ENCODE measurements at places on chromosomes 3 and 15. TPM values are rescaled to one million over a fixed set of nuclear protein-coding genes. Genes with fewer than 3 reads are reported as not detected.

- DNase-seq, result no peak
Measured at GRCh38 chr3:141271279-141272030, 39.8 kb downstream of the PXYLP1 start.

GRCh38 chr3:30644615-30645014 lies 38.2 kb downstream of the TGFBR2 start:
- DNase-seq, result peak; percentile 76

DNA sequence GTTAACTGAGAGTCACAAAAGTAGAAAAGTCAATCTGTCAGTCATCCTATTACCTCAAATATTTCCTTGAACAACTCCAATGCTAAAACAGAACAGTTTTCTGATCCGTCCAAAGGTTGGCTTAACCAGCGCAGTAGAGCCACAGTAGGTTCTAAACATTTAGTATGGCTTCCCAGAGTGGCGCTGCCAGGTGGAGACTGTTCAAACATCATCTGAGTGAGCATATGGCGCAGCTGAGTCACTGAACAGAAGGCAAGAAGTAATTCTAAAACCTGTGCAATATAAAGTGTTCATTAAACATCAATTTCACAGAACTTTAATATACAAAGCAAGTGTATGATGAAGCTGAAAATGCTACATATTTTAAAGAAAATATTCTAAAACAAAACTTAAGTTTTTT lies 19.9 kb downstream of the CIP2A start:
- no peak for DNase-seq

IL17RE gene
- total RNA-seq, result 1.3 TPM

- no peak for DNase-seq
Measured at GRCh38 chr15:74173380-74174218, at the start of gene ISLR. Gene ISLR (plus strand): TSS chr15:74173710. CDS start chr15:74174859, 1,149 bp downstream.

NIT2 gene
- total RNA-seq, result 39.5 TPM

DNA sequence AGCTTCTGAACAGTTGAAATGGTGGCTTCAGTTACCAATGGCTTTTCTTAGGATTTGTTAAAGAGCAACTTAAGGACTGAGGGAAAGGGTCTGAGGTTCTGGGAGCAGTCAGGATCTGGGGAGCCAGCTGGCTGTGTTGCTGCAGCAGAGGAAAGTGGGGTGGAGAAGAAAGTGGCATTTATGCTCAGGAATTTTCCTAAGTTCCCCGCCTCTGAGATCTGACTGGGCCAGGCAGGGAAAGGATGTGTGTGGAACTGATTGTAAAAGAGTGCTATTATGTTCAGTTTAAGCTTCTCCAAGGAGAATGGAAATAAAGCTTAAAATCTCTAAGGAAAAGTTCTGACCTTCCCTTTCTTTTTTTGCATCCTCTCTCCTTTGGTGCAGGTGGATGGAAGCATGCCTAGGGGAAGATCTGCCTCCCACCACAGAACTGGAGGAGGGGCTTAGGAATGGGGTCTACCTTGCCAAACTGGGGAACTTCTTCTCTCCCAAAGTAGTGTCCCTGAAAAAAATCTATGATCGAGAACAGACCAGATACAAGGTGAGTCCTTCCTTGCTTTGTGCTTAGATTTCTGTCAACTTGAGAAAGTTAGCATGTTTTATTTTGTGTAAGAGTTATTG lies 37.8 kb downstream of the IQGAP1 start:
- no peak for DNase-seq

CAMP gene
- not detected for total RNA-seq

FBXL22 gene
- 0.66 TPM for total RNA-seq

DNA sequence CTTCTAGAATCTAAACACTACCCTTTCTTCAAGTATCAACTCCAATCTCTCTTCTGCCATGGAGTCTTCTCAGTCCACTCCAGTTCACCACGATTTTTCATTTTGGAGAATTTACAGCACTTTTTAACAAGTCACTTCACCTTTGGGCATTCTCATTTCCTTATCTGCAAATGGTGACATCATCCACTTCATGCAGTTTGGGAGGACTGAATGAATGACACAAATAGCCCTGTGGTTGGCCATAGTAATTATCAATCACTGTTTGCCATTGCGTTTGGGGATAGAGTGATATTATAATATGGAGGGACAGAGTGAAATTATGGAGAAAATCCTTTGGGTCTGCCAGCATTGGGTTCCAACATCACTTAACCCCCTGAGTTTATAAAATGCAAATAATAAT lies 38.0 kb upstream of the TM4SF1 start:
- DNase-seq, result no peak

STAB1 gene
- not detected for total RNA-seq

DNA sequence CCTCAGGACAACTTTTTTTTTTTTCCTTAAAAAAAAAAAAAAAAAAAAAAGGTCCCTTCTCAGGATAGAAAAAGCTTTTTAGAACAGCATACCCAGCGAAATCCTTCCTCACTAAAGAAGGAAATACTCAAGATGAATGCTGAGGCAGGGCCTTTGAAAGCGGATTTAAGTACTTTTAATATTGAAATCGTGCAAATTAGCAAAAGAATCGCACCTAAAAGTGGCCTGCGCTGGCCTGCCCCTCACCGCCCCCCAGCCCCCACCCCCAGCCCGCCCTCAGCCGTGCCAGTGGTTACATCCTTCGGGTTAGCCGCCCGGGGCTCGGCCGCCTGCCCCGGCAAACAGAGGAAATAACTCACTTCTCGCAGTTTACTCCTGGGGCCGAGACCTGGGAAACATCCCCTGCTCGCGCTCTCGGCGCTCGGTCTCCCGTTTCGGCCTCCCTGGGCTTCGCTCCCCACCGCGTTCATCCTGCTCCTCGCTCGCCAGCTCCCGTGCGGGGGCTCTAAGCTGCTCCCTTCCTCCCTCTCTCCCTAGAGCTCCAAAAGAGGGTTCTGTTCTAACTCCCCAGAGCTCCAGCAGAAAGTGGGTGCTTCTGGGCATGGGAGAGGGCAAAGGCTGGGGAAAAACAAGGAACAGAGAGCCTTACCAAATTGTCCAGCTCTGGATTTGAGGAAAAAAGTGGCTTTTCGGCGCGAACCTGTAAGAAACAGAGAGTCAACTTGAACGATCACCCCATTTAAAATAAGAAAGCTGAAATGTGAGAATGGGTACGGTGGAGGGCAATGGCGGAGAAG lies 5.2 kb downstream of the MEIS2 start:
- DNase-seq, result no peak

HRG gene
- not detected for total RNA-seq

GNB4 gene
- 6.7 TPM for total RNA-seq

DNA sequence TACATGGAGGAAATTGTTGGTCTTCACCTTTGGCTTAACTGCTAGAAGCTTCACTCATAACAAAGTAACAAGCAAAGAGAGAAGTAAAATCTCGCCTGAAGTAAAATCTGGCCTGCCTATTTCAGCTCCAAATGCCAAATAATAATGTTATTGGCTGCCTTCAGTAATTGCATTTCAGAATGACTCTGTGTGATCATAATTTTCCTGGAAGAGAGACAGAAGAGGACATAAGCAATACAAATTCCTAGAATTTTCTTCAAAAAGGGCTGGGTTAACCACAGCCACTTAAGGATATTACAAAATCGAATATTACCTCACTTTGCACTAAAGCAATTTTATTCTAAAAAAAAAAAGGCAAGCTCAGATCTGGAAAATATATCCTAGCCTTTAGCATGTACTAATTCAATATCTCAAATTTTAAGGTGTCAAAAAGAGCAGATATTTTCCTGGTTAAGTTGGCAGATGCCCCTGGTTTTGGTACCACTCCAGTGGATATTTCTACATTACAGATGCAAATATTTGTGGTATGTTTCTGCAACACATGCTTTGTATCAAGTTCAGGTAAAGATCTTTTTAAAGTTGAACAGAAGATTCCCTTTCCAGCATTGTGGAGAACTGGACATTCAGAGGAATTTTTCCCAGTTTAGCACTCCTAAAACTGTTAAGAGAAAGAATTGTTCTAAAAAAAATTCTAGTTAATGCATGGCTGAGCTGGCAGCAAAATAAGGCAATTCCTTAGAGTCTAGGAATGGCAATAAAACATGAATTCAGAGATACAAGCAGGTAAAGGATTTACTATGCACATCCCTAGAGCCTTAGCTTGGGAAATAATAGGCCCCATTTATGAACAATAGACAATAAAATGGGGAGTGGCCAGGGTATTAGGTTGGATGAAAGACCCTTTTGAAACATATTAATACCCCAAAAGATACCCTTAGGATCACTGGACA lies 116.7 kb downstream of the STAC start:
- DNase-seq, result no peak

DNA sequence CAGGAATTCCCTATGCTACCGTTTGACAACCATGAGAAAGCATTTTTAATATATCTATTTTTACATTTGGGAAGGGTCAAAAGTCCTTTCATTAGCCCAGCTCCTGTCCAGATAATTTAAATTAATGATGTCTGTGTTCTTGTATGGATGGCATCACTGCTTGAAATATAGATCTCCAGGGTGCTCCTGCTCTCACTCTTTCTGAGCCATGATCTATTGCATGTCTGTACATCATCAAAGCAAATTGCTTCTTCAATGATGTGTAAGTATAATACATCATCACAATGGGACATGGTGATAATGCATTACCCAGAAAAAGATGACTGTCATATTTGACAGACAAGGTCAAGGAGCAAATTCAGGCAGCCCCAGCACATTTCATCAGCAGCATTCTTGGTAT lies 223.6 kb upstream of the CNTN6 start:
- no peak for DNase-seq

SLC22A13 gene
- 0.58 TPM for total RNA-seq

ITPR1 gene
- total RNA-seq, result 53.8 TPM

CSTA gene
- total RNA-seq, result not detected

DHX36 gene
- 66.7 TPM for total RNA-seq
